ENCODE measurements at places on chromosomes 6 and 20.

- DNase-seq = no peak
Measured at GRCh38 chr6:154441995-154442310, 68.5 kb downstream of the CNKSR3 start.

DNA sequence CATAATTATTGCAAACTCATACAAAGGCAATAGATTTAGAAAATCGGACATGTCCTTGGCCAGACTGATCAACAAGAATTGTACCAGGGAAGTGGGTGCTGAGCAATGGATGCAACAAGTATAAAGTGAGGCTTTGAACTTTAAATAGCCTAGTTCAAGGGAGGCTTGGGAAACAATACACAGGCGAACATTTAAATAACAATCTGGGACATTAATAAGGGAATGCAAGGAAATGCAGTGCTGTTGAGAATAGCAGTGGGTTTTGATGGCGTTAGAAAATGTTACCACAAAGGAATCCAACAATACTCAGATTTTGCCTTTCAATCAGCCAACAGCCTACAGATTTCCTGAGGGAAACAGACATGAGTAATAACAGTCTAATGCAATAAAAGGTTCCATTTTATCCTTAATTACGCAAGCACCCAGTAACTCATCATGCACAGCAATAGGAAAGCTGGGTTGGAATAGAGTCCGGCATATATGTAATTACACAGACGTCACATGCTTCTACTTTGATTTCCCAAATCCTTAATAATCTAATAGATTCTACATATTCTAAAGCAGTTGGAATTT, 134.6 kb downstream of the PHACTR1 start:
- DNase-seq = no peak

GRCh38 chr6:107646176-107646575, 156.3 kb downstream of the SOBP start:
- no peak for DNase-seq

DNA sequence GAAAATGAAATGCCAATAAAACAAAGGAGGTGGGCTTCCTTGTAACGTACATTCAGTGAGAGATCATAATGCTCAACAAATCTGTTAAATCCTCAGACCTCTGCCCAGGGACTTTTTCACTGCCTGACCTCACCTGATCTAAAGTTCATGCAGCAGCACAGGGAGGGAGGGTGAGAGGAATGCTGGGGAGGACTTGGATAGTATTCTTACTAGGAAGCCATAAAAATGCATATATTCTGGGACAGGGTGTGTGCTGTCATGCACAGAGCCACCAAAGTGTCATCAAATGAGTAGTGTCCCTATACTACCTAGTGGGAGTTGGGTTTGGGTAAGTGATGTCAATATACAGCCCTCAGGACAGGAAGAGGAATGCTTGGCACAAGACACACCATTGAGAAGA, 32.6 kb downstream of the CLIC5 start:
- no peak for DNase-seq

DNA sequence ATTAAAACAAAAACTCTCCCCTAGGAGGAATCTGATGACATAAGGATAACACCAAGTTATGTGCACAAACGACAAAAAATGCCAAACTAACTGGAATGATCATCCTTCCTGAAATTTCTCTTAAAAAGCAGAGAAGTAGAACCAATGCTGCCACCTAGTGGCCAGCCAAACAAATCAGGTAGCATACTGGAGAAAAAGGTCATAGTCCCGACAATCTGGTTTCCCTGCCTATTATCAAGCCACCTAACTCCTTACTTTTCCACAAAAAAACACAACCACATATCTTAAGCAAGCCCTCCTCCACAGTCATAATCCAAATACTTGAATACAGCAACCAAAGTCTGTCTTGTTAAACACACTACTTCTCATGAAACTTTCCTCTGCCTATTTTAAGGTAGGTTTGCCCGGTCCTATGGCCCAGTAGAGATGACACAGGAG, 5.3 kb downstream of the OARD1 start:
- DNase-seq = peak; percentile 27

GRCh38 chr6:21404577-21404976, 189.0 kb upstream of the SOX4 start:
- no peak for DNase-seq

DNA sequence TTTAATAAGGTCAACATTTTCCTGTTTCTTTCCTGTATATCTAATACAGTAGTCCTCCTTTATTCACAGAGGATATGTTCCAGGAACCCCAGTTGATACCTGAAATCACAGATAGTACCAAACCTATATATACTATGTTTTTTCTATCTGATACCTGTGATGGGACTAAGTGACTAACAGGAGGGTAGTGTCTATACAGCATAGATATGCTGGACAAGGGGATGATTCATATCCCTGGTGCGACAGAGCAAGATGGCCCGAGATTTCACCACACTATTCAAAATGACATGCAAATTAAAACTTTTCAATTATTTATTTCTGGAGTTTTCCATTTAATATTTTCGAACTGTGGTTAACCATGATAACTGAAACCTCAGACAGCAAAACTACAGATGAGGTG, 281.1 kb downstream of the LAMA2 start:
- DNase-seq = no peak

DNA sequence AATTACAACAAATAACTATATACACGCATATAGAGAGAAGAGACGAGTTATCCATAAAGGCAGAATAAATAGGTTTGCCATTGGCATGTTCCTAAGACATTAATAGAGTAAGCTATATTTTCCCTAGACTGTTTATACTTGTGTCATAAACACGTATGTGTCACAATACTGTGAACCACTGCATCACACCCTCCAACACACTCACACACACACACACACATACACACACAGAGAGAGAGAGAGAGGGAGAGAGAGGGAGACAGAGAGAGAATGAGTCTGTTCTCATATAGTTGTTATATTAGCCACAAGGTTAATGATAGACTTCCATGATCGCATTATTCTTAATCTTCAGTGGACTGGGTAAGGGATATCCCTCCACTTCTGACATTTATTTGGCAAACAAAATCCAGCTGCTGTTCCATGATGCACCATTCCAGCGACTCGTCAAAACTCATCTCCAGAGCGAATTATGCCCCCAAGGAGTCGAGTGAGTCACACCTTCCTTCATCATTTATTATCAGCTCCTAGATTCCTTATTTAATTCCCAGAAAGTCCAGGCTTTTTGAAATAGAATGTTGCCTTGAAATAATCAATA, 82.8 kb upstream of the HIVEP1 start:
- DNase-seq = no peak

DNA sequence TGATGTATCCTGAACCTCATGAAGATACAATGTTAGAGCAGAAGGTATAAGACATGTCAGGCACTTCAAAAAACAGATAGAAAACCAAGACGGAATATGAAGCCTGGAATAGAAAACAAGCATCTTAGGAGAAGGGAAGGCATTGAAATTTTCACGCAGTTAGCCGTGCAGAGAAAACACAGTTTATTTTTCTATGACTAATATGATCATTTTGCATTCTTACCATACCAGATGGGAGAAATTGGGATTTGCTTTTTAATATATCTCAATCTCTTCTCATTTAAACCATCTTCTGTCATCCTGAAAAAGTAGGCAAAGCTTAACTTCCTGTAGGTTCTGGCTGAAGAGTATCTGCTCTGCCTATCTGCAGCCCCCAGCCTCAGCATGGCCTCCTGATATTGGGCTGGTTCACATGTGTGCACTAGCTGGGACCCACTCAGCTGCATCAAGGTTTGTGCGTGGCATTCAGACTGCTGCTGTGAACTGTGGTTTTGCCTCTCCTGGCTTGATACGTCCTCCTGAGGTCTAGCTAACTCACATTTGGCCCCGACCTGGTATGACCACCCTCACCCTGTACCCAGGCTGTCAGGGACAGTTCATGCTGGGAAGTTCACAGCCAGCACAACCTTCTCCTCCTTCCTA, 392.5 kb upstream of the SASH1 start:
- DNase-seq = peak; percentile 18

DNA sequence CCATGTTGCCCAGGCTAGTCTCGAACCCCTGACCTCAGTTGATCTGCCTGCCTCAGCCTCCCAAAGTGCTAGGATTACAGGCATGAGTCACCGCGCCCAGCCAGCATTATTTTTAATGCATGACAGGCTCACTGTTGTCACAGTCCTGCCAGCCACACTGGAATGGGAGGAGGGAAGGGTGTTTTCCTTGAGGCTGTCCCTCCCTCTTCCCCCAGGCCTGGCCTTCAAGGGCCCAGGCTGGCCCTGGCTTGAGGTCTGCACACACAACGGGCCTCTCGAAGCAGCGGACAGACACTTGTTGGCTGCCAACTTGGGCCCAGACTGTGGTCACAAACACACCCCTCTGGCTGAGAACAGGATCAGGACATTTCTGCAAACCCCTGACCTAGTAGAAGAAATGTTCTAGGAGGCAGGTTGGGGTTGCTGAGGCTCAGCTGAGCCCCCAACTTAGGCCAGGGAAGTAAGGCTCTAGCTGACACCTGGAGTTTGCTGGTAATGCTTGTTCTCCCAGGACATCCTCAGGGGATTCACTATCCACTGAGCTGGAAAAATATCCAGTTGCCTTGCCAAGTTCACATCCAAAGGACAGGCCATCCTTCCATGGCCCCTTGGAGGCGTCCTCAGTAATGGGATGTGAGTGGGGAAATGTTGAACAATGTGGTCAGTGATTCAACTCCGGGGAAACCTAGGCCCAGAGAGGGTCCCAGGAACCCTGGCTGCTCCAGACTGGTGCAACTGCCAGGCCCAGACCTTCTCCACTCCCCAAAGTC, 9.9 kb downstream of the SNTA1 start:
- DNase-seq = no peak

DNA sequence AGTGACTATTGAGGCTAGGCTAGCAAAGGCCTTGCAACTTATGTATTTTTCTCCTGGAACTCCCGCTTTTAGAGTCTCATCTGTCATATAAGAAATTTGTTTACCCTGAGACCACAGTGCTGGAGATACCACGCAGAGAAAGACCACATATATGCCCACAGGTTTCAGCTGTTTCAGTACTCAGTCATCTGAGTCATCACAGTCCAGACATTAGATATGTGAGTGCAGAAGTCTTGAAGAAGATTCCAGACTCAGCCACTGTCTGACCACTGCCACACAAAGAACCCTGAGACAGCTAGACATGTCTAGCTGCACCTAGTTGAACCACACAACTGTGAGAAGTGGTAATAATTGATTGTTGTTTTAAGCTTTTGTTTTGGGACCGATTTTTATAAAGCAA, 648.3 kb downstream of the EPM2A start:
- no peak for DNase-seq

DNA sequence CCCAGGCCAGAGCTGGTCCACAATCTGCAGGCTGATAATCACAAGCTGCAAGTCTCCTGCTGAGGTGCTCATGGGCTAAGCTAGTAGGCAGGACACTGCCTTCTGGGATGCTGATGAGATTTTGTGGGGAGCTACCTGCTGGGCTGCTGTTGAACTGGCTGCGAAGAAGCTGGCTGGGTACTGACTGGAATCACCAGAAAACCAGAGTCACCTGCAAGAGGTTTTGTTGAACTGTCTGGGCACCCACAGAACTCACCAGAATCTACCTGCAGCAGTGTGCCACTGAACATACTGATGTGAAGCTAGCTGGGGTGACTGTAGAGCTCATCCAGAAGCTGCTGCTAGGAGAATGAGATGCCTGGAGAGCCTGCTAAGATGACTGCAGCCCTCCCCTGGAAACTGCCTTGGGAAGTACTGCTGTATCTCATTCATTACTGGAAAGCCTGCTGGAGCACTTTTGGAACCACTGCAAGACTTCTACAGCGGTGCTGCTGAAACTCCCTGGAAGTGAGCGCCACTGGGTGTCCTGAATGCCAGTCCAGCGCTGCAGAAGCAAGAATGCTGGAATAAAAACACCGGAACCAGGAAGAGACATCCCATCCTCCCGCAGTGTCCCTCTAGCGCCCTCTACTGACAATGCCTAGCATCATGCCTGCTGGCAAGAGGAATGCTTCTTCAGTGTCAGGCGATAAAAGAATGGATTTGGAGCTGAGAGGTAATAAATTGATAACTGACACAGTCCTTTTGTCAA, 64.9 kb upstream of the ARHGAP18 start:
- peak; percentile 44 for DNase-seq

- DNase-seq = no peak
Measured at GRCh38 chr20:61244213-61244612, 7.8 kb upstream of the CDH4 start.

GRCh38 chr20:51594236-51595057, 51.9 kb upstream of the NFATC2 start:
- DNase-seq = no peak

- DNase-seq = no peak
Measured at GRCh38 chr6:149871182-149871581, 7.0 kb upstream of the LRP11 start.

- DNase-seq = no peak
Measured at GRCh38 chr6:470901-471448, 79.4 kb downstream of the IRF4 start.

DNA sequence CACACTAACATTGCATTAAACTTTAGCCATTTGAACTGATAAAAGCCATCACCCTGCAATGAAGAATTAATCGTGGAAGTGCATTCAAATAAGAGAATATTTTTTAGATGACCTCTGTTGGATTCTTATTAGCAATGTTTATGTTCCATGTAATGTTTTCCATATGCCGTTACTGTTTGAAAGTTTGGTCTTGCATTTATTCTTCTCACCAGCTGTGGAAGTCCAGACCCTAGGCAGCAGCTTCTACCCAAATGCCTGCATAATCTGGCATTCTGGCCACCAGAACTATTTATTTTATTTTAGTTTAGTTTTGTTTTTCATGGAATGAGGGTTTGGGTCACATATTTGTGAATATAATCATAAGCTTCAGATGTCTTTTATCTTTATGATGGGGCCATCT, 140.4 kb downstream of the SAMD5 start:
- peak; percentile 57 for DNase-seq

DNA sequence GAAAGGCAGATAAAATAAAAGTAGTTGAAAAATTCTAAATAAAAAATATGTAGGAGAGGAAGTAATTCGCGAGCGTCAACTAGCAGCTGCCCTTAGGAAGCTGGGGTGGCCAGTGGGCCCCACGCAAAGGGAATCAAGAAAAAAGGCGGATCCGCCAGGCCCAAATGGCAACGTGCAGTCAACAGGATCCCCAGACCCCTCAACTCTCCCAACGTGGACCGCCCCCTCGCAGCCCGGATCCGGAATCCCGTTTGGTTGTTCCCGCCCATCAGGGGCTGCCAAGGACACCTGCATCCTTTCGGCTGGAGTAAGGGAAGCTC, 296 bp downstream of the DZANK1 start:
- DNase-seq = no peak

DNA sequence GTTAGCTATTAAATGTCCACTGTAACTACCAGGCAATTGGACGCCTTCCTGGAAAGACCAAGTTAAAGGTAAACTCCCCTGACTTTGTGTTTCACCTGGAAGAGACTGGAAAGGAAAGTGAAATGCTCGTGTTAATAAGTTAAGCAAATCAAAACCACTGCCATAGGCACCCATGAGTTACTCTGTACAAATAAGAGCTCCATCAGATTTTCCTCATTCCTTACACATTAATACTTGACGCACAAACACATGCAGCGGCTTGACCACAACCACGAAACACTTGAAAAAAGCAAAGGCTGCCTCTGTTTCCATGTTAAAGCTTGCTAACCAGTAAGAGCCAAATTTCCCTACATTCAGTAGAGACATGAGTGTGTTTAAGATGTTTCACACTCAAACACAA, 19.8 kb downstream of the GCM1 start:
- DNase-seq = no peak

- no peak for DNase-seq
Measured at GRCh38 chr20:17971300-17972013, 2.6 kb downstream of the MGME1 start.

Data from brain pericyte (primary cell).